Stimulated activated CD8-positive, alpha-beta memory T cell treated with anti-CD3 and anti-CD28 coated beads, Interleukin-7, amount 100 ng/mL, for 1 hour (primary cell): ENCODE measurements at places on chromosomes 3 and 15.

DNA sequence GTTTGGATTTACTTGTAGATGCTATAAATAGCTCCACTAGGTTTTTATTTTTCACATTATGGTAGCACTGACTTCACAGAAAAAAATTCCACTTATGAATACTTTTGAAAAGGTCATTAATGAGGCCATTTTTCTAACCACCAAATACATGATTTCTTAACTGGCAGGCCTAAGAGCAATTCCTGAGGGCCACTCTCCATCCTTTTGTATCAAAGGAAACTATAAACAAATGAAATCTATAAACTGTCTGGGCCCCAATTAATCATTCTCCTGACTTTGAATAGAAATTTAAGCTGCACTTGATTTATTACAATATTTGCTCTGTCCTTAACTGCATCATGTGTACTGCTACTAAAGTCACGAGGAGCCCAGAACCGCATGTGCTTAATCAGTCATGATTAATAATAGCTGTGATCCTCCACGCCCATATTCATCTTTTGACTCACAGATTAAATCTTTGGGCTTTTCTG is 25.1 kb upstream of the MTMR10 start:
- no peak for DNase-seq

DNA sequence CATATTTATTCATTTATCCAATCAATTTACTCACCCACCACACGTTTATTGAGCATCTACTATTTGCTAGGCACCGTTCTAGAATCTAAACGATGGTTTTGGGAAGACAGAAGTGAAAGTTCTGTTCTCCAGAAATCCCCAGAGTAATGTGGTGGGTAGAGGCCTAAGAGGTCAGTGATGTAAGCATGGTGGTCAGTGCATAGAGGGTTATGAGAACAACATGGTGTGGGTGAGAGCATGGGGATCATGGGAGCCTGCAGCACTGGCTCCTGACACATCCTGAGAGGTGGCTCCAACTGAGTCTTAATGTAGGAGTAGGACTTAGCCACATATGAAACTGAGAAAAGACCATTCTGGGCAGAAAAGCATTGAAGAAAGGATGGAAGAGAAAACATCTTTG is 85.3 kb upstream of the TNFAIP8L3 start:
- DNase-seq, result no peak

- no peak for DNase-seq
These were observed 32.7 kb downstream of the MME start for GRCh38 chr3:155112661-155113389.

- no peak for DNase-seq
These were observed 598.3 kb upstream of the BCHE start for GRCh38 chr3:166435469-166436057.

GRCh38 chr3:184639351-184639750 is 72.5 kb downstream of the MAGEF1 start:
- no peak for DNase-seq

GRCh38 chr3:94115482-94115881 is 52.6 kb downstream of the NSUN3 start:
- no peak for DNase-seq

DNA sequence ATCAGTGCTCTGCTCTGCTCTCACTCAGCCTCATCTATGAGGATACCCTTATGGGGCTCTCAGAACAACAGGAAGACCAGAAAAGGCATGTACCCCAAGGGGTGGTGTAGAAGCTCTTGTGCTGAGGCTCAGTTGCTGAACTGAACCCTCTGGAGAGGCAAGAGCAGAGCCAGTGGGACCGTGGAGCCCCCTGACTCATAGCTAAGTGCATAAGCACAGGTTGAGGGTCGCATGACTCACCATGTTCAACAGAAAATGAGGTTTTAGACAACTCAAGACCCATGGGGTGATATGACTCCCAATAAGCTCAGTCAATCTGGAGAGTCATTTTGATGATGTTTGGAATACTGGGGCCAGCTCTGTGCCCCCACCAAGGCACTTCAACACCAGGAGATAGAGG is 37.3 kb downstream of the CRYGS start:
- no peak for DNase-seq

DNA sequence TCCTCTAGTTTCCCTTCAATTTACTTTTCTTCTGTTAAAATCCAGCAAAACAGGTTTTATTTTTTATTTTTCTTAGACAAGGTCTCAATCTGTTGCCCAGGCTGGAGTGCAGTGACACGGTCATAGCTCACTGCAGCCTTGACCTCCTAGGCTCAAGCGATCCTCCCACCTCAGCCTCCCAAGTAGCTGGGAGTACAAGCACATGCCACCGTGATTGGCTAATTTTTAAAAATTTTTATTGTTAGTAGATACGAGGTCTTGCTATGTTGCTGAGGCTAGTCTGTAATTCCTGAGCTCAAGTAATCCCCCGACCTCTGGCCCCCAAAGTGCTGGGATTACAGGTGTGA is 41.6 kb downstream of the ILDR1 start:
- no peak for DNase-seq

- no peak for DNase-seq
These were observed 16.6 kb downstream of the LINGO1 start for GRCh38 chr15:77616072-77616471.

DNA sequence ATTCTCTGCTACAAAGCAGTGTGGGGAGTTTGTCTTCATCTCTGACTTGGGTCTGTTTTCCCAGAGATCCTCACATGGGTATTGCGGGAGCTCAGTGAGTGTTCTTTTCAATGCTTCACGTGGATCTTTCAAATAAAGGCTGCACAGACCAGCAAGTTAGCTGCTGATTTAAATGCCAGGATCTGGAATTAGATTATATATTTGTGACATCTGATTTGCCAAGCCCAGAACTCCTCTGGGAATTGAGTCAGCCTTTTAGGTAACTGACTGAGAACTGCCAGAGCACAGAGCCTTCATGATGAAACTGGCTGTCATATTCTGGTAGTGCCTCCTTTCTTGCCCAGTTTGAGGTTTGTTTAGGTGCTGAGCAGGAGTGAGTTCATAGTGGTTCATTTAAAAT is 14.7 kb downstream of the EDEM1 start:
- no peak for DNase-seq

DNA sequence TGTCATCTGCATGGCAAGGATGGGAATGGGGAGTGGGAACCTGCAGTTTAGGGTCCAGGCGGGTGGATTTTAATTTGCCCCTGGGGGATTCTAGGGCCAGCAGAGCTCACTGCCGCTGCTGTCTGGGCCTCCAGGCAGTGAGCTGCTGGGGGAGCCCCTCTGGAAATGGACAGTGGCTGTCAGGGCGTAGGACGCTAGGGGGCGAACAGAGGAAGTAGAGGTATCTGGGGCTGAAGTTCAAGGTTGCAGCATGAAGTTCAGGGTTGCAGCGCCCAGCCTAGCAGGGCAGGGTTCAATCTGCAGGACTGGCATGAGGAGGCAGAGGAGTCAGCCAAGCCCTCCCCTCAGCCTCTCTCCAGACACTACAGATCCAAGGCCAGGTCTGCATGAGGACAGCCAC is 49.5 kb downstream of the APBA2 start:
- peak; percentile 34 for DNase-seq

- DNase-seq, result no peak
These were observed 68.9 kb downstream of the MINDY2 start for GRCh38 chr15:58840048-58840447.

DNA sequence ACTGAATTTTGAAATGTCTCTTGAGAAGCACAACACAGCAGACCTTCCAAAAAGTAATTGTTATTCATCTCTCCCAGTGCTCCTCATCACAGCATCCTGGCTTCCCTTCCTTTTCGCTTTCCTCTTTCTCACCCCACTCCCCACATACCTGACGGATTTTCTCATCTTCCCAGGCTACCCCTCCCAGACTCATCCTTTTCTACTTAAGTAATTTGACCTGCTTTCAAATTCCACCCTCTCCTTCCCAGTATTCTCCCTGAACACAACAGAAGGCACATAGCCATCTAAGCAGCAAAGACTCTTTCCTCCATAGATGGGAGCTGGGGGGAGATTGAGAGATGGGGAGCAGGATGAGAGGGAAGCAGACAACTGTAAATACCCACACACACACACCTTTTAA is 187.1 kb upstream of the STT3B start:
- DNase-seq, result no peak

DNA sequence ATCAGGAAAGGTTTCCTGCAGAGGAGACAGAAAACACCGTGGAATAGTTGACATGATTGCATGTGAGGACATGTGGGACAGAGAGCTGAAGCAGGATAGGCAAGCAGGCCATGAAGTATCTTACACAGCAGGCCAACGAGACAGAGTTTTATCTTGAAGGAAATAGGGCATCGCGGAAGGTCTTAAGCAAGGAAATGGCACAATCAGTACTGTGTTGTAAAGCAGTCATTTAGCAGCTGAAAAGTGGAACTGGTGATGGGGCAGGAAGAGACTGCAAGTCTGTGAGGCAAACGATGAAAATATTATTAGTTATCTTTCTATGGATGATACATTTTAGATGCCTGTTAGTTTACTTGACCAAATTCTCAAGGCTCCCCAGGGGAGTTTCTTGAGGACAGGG is 535.1 kb downstream of the SOX2 start:
- DNase-seq, result no peak

DNA sequence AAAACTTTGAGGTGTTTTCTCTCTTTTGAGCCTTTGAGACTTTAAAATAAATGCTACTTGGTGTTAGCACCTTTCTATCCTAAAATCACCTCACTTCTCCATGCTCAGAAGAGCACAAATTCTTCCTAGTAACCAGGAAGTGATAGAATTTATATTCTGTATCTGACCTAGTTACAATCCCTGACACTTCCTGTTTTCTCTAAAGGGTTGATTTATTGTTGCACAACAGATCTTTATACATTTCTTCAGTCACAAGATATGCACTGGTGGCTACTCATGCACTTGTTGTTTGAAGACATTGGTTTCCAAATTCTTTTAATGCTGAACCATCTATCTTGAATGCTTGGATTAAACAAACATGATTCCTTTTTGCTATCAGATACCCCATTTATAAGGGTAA is 47.2 kb upstream of the CNTN3 start:
- no peak for DNase-seq

GRCh38 chr15:59622289-59622688 is 10.7 kb downstream of the GCNT3 start:
- no peak for DNase-seq

GRCh38 chr3:57892423-57892822 is 115.8 kb upstream of the FLNB start:
- DNase-seq, result no peak

DNA sequence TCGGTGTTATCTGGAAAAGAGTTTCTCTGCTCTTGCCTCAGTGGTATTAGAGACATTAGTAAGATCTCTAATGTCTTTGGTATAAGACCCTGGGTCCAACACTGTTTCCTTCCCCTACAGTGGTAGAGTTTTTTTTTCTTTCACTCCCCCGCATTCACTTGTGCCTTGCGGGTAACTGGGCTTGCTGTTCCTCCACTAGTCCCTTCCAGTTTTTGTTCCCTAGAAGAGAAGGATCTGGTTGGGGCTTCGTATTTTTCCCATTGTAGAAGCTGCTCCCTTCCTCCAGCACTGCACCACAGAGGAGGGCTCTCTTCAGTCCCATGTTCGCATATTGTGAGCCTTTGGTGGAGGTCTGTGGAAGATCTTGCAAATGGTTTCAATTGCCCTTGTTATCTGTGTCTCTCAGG is 13.7 kb downstream of the CTDSPL2 start:
- no peak for DNase-seq

DNA sequence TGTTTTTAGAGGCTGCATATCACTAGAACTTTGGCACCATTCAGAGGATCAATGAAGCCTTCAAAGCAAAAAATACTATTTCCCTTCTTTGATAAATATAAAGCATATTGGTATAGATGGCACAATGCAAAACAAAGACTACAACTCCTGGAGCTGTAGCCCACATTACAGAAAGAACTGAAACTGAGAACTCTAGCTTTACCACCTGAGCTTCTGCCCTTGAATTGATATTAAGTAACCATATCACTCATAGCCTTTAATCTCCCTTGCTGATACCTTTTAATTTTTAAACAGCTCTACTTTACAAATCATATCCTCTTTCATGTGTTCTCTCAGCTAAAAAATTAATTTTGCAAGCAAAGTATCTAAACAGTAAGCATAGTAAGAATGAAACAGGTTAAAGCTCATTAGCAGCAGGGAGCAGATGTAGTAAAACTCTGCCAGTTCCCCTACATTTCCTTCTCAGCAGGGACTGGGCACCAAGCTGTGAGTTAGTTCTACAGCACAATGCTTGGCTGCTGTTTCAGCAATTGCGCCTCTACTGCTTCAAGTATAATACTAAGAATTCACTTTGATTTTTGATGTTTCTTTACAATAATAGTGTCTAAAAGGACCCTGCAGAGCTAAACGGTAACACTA is 97.9 kb upstream of the NANOGP8 start:
- DNase-seq, result no peak
